H4 (cell line): ENCODE measurements at places on chromosomes 12 and 14. TPM values are rescaled to one million over a fixed set of nuclear protein-coding genes. Genes with fewer than 3 reads are reported as not detected.

Gene NANOG
- not detected in 2 replicates for total RNA-seq

Gene MSI1
- 0.35 and 0.72 TPM in 2 replicates for total RNA-seq

Gene PIWIL1
- 0.06 and 0.08 TPM in 2 replicates for total RNA-seq

GRCh38 chr14:100309028-100309737 is 2.9 kb upstream of the SLC25A29 start:
- DNase-seq = no peak

Gene MGAT2
- total RNA-seq = 63.2 and 67.8 TPM in 2 replicates

DNA sequence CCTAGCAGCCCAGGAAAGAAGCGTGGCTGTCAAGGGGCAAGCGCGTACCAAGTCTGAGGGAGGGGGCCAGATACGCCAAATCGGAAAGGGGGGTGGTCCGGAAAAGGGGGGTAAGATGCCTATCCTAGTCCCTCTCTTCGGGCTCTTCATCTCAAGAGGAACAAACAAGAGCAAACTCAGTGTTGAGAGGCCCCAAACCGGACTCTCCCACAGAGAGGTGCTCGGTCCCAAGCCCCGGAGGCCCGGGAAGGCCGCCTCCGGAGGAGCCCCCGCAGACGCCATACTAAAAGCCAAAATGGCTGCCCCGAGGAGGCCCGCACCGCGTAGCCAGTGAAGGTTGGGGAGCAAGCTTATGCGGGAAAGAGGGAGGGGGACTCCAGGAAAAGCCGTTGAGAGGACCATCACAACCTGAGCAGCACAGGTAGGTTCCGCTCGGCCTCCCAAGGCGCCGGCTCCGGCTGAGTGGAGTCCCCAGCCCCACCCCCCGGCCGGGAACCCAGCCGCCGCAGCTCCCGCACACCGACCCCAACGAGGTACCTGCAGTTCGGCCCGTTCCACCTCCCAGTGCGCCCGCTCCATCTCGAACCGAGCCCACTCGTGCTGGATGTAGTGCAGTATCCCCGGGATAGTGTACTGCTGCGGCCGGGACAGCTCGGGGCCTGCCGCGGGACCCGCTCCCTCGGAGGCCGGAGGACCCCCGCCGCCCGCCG is at the start of gene AP4S1:
TSS of gene AP4S1 (plus strand) at position 283 of the 710 bp plus-strand sequence. CDS start 40,548 bp downstream, outside the sequence.
- no peak for DNase-seq

GRCh38 chr12:27434673-27435565 is 11.6 kb upstream of the SMCO2 start:
- DNase-seq = no peak

DNA sequence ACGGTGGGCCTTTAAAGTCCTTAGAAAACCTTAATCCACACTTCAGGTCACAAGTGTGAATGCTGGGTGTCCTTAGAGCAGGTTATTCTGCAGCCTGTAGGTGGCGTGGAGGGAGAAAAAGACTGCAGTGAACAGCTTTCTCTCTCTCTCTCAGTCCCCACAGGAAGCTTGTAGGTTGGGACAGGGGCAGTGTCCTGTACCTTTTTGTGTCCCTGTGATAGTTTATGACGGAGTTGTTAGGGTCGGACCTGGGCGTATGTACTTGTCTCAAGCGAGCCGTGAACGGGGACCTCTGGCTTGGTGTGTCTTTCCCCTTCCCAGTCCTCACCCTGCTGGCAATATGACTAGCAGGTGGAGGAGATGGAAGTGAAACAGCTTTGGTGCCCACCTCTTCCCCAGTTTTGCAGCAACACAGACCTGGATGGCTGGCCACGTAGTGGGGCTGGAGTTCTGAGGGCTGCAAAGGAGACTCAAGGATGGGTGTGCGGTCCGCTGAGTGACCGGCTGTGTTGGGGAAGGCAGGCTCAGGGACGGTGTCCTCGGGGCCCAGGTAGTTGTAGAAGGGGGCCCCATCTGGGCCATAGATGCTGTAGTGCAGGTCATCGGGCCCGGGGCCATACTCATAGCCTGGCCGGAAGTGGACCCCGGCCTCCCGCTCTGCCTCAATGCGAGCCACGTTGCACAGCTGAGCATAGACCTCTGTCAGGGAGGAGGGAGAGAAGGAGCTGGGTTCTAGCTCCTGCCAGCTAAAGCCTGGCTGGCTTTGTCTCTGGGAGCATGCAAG is 8.9 kb downstream of the ISCA2 start:
- peak; percentile 49 for DNase-seq

Gene CCDC177
- total RNA-seq = not detected in 2 replicates
